ENCODE measurements at places on chromosomes 13 and 19.

DNA sequence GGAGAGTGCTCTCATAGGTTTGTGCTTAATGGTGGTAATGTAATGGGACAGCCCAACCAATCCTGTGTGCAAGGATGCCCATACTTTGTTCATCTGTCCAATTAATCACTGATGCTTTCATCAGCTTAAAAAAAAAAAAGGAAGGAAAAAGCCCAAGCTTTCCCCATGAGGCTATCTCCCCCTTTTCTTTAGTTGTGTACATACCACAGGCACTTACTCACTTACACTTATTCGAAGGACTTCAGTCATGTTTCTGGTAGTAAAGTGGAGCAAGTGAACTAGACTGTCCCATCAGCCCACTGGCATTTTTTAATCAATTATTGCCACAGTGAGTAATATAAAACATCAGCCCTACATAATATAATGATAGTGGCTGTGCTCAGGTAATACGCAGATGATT is 183.5 kb upstream of the UFM1 start:
- no peak for DNase-seq

DNA sequence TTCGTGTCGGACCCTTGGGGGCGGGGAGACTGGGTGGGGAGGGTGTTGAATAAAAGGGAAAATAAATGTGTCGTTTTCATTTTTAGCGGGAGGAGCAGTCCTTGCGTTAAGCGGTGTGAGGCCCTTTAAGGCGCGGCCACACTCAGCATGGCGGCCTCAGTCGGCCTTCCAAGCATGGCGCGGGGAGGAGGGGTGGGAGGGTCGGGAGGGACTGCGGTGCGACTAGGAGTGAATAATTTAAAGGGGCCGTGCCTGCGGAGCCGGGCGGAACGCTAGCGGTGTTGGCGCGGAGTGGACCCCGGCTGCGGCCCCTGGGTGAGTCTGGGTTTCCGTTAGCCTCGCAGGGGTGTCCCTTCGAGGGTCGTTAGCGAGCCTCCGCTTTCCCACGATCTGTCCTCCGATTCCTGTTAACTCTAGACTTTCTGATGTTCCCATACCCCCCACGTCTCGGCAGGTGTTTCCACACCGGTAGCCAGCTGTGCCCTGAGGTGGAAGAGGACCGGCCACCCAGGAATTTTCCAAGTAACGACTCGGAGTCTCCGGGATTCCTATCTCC is 1.5 kb upstream of the PNPLA6 start:
- DNase-seq: peak; percentile 81

GRCh38 chr13:114235697-114236096 is 1.0 kb downstream of the CDC16 start:
- DNase-seq: no peak

GRCh38 chr13:20495087-20496023 is 30.3 kb downstream of the CRYL1 start:
- peak; percentile 59 for DNase-seq

DNA sequence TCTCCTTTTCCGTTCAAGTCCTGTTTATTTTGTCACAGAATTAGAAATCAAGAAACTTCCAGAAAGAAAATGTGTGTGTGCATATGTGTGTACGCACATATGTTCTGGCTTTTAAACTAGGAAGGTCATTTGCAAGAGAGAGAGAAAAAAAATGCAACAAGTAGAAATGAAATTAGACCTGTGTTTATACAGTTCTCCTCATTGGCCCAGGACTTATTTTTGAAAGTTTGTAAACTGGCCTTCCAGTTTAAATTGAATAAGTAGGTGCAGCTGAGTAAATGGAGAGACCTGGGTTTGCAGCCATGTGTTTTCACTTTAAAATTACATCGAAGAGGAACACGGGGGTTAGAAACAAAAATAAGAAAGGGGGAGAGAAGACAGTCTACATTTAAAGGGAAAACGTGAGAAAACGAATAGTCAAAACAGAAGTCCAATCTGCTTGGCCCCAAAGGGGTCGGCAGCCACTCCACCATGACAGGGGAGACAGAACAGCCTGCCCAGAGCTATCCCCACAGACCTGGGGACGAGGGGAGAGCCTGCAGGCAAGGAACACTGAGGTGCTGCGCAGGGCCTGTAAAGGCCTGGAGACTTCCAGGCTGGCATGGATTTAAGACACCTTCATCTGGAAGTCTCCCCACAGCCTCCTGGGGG is 216.8 kb upstream of the MAB21L1 start:
- DNase-seq: no peak

GRCh38 chr19:58154287-58154678 is 3.7 kb upstream of the ZNF329 start:
- no peak for DNase-seq

DNA sequence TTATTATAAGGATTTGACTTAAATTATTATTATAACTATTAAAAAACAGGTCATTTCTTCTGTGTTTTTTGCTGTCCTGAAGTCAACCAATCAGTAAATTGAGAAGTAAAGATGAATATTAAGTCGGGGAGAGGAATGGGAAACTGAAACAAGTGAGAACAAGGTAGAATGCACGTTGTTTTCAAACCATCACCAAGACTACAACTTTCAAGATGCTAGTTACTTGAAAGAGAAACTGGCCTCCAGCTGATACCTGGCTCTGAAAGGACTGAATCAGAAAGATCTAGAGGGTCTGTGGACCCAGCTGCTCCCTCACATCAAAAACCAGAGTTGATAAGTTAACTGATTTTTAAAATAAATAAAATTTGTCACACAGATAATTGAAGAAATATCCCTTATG is 1301.5 kb upstream of the ATXN8OS start:
- DNase-seq: no peak

DNA sequence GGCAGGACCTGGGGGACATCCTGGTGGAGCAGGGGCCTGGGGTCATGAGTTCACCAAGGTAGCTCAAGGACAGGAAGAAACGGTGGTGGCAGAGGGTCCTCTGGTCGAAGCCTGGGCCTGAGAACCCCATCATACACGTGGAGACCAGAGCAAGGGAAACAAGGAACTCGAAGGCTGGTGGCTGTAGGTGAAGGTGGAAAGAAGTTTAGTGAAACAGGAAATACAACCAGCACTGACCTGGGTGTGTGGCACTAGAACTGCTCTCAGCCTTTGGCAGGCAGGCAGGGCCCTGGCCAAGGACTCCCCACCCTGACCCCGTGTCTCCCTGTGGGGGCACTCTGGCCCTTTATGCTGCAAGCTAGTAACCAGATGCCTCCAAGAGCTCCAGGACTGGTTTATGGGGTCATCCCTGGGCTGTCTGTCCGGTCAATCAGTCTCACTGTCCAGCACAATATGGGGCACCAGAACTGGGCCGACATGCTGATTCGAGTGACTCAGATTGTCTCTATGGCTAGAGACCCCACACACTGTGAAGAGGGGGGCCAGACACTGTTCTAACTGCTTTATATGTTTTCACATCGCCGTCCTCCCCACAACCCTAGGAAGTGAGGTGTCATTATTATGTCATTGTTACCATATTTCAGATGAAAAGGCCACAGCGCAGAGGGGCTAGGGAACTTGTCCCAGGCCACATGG is 3.8 kb downstream of the COX6B2 start:
- DNase-seq: no peak

- DNase-seq: no peak
Measured at GRCh38 chr13:101499406-101499805, 46.9 kb downstream of the ITGBL1 start.

DNA sequence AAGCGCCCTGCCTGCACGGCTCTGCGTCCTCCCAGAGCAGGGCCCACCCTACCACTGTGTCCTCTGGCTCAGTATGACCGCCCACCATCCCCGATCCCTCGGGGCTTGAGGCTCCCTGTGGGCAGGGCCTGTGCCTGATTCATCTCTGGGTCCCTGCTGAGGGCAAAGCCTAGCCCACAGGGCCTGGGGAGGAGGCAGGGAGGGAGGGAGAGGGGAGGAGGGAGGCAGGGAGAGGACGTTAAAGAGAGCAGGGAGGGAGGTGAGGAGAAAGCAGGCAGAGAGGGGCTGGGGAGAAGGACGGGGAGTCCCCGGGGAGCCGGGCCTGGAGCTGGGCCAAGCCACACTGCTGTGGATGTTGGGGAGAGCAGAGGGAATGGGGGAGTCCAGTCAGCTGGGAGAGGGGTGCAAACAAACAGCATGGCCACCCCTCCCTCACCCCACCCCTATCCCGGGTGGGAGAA is 4.0 kb upstream of the ERFL start:
- DNase-seq: no peak

DNA sequence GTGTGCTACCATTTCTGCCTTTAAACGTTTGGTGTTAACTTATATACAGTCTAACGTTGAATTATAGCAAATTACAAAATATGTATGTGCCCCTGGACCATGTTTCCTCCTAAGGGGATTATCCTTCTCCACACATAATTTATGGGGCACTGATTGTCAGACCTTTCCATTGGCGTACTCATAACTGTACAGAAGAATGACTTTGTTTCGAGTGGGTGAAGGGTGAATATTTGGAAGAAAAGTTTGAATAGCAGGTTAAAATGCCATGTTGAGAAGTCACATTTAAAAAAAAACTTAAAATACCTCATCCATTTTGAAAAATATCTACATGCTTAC is 58.8 kb downstream of the SLC10A2 start:
- no peak for DNase-seq

DNA sequence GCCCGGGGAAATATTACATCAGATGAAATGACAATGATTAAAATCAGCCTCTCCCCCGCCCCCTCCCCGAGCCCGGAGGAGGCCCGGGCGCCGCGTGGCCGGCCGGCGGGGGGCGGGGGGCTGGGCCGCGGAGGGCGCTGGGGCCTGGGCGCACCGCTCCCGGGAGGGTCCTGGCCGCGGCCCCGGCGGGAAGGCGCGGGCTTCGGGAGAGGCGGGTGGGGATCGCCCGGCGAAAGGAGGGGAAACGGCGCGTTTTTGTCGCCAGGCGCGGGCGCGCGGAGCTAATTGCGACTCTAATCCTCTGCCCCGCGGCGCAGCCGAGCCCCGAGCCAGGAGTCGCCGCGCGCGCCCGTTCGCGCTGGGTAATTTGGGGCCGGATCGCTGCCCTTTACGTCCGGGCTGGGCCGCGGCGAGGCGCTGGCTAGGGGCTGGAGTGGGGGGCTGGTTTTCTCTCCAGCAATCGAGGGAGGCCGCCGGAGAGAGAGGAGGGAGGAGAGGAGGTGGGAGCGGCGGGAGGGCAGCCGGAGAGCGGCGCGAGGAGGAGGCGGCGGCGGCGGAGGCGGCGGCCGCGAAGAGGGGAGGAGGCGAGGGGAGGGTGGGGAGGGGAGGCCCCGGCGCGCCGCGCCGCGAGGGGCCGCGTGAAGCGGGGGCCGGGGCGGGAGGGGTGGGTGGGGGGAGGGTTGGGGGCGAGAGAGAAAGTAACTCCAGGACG is at the start of gene KCTD15:
TSS of gene KCTD15 (plus strand) at position 707 of the 712 bp plus-strand sequence. CDS start 3,585 bp downstream, outside the sequence.
- no peak for DNase-seq

GRCh38 chr13:25840261-25840660 is 211.6 kb downstream of the SHISA2 start:
- DNase-seq: no peak

GRCh38 chr19:15936173-15936572 is 1.8 kb upstream of the CYP4F11 start:
- no peak for DNase-seq

- DNase-seq: no peak
Measured at GRCh38 chr13:21549633-21550032, 54.3 kb downstream of the MICU2 start.

- no peak for DNase-seq
Measured at GRCh38 chr19:7393939-7394730, 45.4 kb downstream of the ARHGEF18 start.

GRCh38 chr13:111962431-111962891 is 104.5 kb upstream of the SOX1 start:
- no peak for DNase-seq

DNA sequence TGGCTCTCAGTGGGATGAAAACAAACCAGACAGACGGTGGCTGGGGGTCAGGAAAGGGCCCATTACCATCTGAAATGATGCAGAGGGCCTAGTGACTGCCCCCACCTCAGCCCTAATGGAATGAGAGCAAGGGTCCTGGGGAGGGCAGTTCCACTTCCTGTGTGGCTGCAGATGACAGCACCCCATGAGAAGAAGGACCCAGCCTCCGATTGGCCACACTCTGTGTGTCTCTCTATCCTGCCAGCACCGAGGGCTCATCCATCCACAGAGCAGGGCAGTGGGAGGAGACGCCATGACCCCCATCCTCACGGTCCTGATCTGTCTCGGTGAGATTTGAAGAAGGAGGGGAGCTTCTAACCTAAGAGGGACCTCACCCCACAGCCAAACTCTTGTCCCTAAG is 498 bp downstream of the LILRB1 start:
- no peak for DNase-seq

DNA sequence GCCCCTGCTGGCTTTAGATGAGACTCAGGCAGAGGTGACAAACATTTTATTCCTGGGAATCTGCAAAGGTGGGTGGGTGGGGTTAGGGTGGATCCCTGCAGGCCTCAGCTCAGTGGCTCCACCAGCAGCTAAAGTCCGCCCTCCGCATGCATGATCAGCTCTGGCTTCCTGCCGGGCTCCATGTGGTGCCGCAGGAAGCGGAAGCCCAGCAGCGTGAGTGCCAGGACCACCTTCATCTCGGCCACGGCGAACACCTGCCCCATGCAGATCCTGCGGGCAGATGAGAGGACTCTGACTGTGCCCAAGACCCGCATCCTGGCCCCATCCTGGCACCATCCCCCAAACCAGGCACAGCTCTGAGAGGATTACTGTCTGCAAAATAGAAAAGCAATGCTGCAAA is 26.3 kb downstream of the CYP4F2 start:
- peak; percentile 30 for DNase-seq

DNA sequence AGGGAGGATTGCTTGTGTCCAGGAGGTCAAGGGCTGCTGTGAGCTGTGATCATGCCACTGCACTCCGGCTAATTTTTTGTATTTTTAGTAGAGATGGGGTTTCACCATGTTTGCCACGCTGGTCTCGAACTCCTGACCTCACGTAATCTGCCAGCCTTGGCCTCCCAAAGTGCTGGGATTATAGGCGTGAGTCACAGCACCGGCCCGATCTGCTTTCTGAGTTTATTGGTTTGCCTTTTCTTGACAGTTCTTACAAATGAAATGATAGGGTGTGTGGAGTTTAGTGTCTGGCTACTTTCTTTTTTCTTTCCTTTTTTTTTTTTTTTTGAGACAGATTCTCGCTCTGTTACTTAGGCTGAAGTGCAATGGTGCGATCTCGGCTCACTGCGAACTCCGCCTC is 848 bp downstream of the C19orf44 start:
- no peak for DNase-seq

DNA sequence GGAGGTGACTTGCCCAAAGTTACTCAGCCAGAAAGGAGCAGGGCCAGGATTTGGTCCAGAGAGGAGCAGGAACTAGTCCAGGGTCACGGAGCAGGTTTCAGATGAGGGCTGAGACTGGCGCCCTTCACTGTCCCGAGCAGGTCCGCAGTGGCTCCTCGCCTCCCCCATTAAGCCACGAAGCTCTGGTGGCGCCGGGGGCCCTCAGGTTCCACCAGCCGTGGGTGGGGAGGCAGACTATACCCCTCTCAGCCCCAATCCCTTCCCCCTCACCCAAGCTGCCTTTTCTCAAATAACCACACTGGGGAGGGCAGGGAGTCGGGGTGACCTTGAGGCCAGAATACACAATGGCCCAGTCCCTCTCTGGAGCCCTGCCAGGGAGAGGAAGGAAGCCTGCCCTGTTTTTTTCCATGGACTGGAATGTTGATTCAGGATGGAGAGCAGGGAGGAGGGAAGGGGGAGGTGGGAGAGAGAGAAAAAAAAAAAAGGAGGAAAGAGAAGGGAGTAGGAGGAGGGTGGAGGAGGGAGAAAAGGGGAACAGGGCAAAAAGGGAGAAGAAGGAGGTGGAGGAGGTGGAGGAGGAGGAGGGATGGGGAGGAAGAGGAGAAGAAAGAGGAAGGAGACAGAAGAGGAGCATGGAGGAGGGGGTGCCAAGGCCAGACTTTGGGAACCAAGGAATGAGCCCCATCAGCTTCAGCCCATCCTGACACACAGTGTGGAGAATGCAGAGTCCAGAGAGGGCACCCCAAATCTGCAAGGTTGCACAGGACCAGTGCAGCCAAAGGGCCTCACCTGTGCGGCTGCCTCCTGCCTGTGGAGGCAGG is 19.7 kb downstream of the CEACAM16 start:
- no peak for DNase-seq
